Naive thymus-derived CD4-positive, alpha-beta T cell (primary cell): ENCODE measurements at places on chromosomes 6 and 20.
A peak's percentile ranks its signal among the peaks of the same experiment; 100 is the strongest.

DNA sequence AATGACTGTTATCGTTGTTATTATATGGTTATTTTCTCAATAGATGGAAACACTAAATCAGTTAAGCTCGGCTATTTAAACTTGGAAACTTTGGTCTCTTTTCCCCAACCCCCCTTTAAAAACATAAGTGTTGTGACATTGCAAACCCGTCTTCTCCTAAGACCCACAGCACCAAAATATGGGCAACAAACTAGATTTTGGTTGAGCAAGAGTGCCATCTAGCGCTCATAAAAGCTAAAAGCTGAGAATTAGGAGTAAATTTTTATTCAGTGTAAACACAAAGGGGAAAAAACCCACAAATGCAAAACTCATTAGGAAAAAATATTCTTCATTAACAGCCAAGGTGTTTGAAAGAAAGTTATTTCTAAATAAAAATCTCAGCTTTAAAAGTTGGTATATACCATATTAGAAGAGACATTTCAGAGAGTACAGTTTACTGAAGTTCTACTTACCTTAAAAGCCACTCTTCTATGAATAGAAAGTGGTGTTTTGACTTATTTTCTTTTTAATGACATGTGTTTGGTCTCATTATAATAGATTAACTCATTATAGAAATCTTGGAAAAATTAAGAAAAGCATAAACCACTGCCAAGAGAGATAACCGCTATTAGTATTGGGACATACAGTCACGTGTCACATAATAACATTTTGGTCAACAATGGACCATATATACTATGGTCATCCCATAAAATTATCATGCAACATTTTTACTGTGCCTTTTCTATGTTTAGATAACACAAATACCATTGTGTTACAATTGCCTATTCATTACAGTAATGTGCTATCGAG lies 21.1 kb downstream of the SESN1 start:
- peak; percentile 72 for DNase-seq

- no peak for DNase-seq
These were observed 31.8 kb upstream of the ZBP1 start for GRCh38 chr20:57651881-57652605.

- no peak for DNase-seq
These were observed 1688.5 kb downstream of the GRIK2 start for GRCh38 chr6:103081876-103082630.

- peak; percentile 6 for DNase-seq
These were observed 51.9 kb downstream of the STXBP5 start for GRCh38 chr6:147255948-147256674.

DNA sequence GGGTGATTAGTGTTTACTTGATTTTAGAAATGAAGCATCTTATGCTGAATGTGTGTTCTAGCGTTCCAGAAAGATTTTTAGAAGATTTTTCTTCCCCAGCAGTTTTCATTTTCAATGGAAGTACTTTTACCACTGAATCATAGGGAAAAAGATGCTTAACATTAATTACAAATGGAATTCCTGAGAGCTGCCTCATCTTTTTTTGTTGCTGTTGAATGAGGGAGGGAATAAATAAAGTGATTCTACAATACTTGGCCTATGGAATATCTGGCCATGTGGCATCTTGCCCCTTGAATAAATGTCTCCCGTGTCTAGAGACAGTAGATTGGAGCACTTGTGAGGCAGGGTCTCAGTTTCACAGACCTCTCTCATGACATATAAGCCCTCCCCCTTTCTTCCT lies 44.1 kb upstream of the SLC22A1 start:
- DNase-seq = no peak

DNA sequence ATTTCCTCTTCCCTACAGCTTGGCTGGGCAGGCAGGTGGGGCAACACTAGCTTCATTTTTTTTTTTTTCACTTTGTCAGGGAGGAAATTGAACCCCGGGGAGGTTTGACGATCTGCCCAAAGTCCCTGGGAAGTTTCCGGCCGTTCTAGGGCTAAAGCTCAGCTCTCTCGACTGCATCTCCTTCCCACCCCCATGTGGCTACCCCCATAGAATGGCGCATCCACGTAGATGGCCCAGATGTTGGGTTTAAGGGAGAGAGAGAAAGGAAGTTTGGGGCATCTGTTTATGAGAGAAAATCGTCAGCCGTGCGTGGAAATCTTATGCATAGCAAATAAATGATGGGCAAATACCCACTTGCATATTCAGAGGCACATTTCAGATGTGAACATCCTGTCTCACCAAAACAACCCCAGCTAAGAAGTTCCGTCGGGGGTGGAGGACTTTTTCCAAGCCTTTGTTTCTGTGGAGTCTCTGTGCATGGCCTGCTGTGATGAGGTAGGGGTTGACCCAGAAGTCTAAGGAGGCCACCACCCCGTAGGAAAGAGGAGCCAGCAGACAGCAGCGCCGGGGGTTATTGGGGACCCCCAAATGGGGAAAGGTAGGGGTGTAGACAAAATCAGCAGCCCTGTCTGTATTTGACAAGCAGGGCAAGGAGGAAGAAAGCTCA lies 40.5 kb upstream of the ZNF831 start:
- DNase-seq = peak; percentile 31

- no peak for DNase-seq
These were observed 2.1 kb downstream of the SCUBE3 start for GRCh38 chr6:35215665-35216411.

- DNase-seq = no peak
These were observed 59.8 kb downstream of the SHPRH start for GRCh38 chr6:145904391-145904790.

DNA sequence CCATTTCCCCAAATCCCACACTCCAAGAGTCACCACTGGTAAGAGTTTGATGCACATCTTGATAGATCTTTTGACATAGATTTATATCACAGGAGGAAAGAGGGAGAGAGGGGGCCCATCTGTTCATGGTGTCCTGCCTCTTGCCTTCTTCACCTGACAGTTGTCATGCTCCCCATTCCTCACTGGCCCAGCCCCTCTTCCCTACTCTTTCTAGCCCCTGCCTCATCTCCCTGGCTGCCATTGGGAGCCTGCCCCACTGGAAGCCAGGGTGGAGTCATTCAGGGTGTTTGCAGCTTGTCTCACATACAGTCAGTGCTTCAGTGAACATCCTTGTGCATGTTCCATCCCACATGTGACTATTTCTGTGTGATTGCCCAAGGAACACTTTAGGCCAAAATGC lies 27.6 kb downstream of the SIRPA start:
- no peak for DNase-seq
